ENCODE measurements at places on chromosomes 11 and 22.
A peak's percentile ranks its signal among the peaks of the same experiment; 100 is the strongest.

DNA sequence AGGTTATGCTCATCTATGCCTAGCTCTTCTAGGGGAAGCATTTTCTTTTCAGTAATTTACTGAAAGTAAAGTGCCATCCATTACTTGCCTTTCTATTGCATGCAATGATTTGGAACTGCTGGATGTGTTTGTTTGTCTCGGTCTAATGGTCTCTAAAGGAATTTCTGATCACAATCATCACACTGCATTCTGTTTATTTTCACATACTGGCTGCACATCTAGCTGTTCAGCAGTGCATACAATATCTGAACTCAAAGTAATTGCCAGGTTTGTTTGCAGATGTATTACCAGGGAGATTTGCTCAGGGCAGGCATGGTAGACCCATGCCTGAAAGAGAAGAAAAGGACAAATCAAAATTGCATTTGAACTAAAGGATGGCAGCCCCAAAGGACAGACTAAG lies 36.4 kb upstream of the CWF19L2 start:
- DNase-seq, result no peak

DNA sequence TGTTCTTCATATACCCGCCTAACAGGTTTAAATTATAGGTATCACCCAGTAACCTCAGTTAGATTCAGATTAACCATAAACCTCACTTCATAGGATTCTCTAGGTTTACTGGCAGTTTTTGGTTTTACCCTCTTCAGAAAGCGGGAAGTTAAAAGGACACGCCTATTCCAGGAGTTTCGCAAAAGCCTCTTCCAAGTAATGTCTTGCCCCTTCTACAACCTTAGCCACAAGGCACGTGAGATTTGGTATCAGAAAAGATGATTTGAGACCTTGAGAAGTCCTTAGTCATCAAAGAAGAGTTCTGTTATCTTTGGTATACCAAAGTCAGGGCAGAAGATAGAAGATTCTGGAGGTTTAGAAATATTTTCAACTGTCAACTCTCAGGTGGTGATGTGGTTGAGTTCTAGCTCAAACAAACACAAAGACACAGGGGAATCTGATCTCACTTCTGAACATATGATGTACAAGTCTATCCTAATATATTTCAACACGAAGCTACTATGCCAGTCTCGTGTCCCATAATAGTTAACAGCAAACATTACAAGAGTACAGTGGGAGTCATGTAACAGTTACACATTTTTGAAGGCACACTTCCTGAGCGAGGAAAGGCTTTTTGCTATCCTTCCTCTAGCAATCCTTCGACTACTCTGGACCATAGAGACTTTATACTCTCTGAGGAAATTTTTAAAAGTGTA lies 103.5 kb downstream of the USP35 start:
- DNase-seq, result no peak

- DNase-seq, result no peak
These were observed 8.8 kb downstream of the LSP1 start for GRCh38 chr11:1861435-1862411.

- no peak for DNase-seq
These were observed 2.7 kb downstream of the REXO2 start for GRCh38 chr11:114441921-114442320.

- no peak for DNase-seq
These were observed 3.5 kb upstream of the KRTAP5-6 start for GRCh38 chr11:1693327-1694063.

- DNase-seq, result no peak
These were observed 504.7 kb upstream of the ARHGAP42 start for GRCh38 chr11:100182350-100182749.

- no peak for DNase-seq
These were observed 12.5 kb downstream of the USH1C start for GRCh38 chr11:17531636-17532113.

GRCh38 chr11:77199137-77199745 lies 71.2 kb downstream of the MYO7A start:
- DNase-seq, result no peak

GRCh38 chr22:49111085-49111484 lies 716.6 kb downstream of the BRD1 start:
- DNase-seq, result no peak

DNA sequence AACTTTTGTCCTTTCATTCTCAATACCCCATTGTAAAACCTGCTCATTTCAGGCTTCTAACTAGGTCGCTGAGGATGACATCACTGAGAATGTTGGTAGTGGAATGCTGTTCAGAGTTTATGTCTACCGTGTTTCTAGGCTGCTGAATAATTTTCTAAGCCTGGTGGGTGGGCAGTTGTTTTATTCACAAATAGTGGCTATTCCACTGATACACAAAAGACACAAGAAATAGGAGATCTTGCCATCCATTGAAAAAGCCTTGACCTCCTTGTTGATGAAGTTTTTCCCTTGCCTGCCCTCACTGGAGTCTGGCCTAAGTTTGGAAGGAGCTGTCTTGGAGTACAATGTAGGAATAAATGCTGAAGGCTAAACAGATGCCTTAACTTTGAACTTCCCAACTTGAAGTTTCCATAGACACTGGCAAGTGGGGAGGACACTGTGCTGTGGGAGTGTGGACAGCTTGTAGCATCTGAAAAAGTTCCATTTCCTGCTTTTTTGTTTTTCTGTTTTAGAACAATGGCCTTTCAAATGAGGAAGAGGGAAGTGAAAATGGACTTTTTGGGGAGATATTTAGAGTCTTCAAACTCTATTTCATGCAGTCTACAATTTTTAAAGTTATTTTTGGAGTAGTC lies 59.2 kb downstream of the TRIM44 start:
- DNase-seq, result no peak

DNA sequence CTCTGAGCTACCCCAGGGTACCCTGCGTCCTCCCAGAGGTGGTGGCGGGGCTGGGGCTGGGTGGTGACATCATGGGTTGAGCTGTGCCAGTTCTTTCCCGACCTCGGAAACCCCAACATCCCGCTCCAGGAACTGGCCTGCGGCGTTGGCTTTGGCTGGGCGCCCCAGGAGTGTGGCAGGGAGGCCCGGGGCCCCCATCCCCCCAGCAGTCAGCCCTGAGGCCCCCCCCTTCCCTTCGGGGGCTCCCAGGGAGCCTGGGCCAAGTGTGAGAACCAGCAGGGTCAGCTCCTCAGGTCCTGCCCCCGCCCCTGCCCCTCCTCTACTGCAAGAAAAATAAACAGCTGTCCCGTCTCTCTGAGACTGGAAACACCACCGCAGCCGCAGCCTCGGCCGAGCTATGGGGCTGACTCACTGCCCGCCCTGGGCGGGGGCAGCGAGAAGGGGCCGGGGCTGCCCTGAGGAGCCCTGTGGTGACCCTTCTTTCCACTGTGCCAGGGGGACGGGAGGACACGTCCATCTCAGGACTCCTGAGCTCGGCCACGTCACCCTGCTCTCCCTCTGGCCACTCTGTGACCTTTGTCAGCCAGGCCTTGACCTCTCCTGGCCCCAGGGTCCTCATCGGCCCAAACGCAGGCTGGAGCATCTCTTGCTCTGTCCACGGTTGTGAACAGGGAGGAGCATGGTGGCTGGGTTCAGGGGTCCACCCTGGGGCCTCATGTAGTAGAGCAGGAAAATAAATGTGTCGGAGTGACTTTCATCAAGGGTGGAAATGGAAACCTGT lies 73.4 kb downstream of the WNT7B start:
- DNase-seq, result peak; percentile 54

DNA sequence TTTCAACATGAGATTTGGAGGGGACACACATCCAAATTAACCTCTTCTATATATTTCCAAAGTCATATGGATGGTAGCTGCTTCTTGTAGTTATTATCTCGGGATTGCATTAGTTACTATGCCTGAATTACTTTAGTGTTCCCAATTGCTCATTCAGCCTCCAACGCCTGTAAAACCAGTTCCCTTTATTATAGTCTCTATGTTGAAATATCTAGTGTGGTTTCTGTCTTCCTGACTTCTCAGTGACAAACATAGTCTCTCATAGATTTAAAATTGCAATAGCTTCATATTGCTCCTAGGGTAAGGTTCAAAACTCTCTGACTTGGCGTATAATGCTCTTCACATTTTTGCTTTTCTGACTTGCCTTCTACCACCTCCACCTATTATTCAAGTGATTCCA lies 366.4 kb downstream of the CASP12 start:
- no peak for DNase-seq

DNA sequence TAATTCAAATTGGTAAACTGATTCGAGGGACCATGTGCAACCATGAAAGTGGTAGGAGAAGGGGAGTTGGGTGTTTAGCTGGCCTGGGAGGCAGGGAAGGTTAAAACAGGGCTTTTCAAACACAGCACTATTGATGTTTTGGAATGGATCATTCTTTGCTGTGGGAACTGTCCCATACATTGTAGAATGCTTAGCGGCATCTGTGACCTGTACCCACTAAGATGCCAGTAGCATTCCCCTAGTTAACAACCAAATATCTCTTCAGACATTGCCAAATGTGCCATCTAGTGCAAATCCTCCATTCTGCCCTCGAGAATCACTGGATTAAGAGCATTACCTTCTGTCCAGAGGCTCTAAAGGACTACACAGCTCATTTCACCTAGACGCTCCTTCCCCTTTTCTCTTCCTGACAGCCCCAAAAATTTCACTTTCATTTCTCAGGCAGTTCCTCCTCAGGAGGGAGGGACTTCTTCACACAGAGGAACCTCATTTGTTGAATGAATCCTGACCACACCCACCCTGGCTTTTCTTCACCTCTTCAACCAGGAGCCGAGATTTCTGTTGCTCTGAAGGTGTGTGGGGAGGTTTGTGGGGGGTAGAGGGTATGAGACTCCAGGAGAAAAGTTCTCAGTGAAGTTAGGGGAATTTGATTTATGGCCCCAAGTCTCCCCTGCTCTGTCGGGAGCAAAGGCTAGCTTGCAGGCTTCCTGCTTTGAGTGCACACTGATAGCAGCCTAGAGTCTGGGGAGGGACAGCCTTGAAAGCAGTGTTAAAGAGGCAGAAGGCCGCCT lies at the start of gene TRIM34:
Gene TRIM34 (plus strand): TSS at position 513 of the 791 bp plus-strand sequence. CDS start 7,331 bp downstream, outside the sequence.
- no peak for DNase-seq

GRCh38 chr11:70193411-70194292 lies 9.4 kb upstream of the FADD start:
- no peak for DNase-seq

DNA sequence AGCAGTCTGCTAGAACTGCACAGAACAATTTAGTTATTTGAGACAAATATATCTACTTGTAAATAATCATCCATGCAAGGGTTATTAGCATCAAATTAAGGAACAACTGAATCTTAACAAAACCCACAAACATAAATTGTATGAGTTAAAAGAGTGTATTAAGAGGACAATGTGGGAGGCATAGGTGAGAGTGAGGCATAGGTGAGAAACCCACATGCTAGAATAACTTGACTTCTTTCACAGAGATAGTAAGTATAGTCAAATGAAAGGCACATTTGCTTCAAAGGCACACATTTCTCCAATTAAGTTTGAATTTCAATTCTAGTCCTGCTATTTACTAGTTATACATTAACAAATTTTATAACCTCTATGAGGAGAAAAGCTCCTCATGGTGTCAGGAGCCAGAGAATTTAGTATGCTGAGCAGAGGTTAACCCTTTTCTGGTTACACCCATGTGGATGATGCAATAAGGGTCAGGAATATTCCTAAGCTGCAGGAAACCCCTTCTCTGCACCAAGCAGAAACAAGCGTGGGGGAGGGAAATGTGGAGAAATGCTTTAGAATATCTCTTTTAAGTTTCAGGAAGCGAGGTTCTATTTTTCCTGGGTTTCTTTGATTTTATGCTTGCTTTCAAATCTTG lies 264.2 kb downstream of the GRM5 start:
- DNase-seq, result no peak

DNA sequence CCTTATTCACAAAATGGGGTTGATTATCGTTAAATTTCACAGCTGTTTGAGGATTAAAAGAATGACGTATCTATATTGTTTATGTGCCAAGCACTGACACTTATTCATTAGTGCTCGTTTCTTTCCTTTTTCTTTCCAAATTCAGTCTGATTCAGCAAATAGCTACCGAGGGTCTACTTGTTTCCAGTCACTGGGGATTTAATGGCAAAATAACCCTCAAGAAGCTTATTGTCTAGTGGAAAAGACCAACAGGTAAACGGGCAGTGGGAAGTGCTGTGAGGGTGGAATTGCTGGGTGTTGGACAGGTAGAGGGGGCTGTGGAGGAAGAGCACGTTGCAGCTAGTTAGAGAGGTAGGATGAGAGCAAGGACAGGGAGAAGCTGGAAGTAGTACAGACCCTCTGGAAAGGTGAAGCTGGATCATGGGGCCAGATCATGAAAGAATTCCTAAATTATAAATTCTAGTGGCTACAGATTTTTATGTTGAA lies 48.3 kb upstream of the BIRC3 start:
- no peak for DNase-seq

DNA sequence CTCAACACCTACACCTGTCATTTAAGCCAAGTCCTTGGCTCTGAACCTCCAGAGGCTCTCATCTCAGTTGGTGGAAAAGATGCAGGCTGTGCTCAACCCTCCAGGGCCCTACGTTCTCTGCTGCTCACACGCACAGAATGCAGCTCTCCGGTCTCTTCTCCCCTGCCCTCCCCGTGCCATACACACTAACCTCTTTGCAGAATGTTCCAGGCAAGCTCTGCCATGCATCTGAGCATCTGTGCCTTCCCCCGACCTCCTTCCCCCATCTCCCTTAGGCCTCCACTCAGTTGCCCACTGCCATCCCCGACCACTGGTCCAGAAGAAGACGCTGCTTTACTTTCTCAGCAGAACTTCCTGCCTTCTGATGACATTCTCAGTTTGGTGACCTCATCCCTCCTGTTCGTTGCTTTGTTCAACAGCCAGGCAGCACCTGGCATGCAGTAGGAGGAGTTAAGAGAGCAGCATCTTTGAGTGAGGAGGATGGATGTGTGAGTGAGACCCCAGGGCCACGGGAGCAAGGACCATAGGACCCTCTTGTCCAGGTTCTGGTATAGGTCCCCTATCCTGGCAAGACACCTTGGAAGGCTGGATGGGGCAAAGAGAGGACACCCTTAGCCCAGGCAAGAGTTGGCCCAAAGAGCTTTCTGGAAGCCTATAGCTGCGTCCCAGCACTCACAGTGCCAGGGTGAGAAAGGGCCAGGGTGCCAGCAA lies 598.0 kb downstream of the BRD1 start:
- DNase-seq, result no peak

DNA sequence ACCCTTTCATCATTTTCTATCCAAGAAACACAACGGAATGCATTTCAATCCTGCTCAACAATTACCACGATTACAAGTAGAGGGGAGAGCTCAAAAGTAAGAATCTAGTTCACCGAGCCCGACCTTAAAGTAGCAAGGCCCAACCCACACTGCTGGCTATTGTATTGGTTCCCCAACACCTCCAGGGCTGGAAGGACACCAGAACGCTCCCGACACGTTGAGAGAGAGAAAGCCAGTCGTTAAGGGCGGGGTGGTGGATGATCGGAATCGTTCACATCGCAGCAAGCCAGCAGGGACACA lies 690 bp downstream of the CKAP5 start:
- no peak for DNase-seq

GRCh38 chr22:35053060-35053835 lies 12.7 kb upstream of the ISX start:
- no peak for DNase-seq

- DNase-seq, result no peak
These were observed 4.2 kb downstream of the SLC25A1 start for GRCh38 chr22:19174106-19175025.
